ENCODE measurements at places on chromosomes 1 and 21.

DNA sequence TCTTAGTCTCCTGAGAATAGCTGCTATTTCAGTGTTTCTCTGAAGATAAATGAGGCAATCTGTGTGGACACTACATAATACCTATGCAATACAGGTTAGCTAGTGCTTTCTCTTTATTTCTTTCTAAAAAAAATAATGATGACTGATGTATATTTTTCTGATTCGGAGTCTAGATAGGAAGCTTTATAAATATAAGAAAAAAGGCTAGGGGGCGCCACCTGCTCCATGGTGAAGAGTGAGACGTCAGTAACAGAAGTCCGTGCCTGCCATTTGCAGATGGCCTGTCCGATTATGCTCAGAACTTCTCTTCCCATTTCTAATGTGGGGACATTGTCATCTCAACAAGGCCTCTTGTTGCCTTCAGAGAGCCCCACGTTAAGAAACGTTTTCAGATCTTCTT, 26.4 kb downstream of the QSOX1 start:
- no peak for DNase-seq

DNA sequence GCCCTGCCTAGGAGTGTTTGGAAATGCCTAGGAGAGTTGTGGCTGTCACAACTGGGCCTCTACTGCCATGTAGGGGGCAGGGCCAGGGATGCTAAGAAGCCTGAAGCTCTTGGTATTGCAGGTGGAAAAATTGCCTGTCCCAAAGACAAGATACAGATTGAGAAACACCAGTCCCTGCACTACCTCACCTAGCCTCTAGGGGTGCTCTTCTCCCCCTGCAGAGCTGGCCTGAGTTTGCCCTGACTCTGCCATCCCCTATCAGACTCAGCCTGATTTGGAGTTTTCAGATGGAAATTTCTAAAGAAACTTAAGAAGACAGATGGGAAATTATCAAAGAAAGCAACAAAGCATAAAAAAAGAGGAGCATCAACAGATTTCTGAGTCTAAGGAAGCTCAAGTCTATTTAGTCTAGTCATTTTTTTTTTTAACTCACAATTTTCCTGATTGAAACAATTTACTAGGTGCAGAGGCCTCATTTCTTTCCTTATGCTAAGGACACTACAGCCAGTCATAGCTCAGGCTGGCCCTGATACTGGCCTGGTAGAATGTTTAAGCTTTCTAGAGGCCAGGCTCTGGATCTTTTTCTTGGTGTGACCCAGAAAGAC, 61.4 kb upstream of the LRRN2 start:
- peak; percentile 50 for DNase-seq

DNA sequence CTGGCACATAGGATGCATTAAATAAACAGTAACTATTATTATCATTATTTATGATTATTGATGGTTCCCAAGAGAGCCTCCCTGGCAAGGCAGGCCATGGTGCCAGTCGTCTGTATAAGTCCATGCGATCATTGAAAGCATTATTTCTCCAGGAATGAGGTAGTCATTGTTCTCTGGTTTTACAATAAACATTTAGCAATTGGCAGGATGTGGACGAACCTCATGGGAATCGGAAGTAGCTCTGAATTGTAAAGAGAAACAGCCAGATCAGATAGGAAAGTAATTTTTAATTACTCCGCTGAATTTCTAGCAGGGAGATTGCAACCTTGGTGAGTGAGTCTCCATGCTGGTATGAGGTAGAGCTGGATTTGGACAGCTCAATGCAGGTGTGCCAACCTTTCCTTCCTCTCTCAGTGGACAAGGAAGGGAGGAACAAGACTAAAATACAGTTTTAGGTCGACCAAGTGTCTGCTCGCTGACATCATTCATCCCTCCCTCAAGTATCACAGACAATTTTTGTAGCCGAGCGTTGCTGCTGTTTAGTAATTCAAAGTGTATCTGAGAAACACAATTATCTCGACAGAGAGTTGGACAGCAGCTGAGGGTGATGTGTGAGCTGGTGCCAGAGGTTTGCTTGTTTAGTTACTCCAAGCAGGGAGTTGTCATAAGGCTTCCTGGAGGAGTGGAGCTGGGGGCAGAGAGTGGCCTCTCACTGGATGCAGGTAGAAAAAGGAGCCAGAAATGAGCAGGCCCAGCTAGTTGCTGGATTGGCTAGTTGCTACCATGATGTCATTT, 250.8 kb downstream of the KCNJ6 start:
- no peak for DNase-seq

- no peak for DNase-seq
Observed at GRCh38 chr21:40681164-40681859, 165.6 kb downstream of the DSCAM start.

GRCh38 chr1:6701437-6702153, at the start of gene DNAJC11:
Gene DNAJC11, minus strand, starts transcription at chr1:6701816. Its CDS starts 16 bp downstream, at chr1:6701800.
- peak; percentile 97 for DNase-seq

DNA sequence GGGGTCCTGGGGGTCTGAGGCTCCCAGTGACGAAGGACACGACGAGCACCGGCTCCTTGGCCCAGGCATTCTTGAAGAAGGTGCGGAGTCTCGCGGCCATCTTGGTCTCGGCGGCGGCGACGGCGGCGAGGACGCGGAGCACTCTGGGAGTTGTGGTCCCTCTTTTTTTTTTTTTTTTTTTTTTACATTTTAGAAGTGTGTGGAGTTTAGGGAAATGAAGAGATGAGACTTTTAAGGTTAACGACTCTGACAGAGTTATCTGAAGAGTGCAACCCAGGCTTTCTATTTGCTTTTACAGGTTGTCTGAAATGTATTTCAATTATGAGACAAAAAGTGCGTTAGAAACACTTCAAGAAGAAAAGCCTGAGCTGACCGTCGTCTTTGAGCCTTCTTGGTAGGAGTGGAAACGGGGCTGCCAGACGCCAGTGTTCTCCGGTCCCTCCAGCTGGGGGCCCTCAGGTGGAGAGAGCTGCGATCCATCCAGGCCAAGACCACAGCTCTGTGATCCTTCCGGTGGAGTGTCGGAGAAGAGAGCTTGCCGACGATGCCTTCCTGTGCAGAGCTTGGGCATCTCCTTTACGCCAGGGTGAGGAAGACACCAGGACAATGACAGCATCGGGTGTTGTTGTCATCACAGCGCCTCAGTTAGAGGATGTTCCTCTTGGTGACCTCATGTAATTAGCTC, 9.7 kb downstream of the OR2B11 start:
- DNase-seq, result no peak

DNA sequence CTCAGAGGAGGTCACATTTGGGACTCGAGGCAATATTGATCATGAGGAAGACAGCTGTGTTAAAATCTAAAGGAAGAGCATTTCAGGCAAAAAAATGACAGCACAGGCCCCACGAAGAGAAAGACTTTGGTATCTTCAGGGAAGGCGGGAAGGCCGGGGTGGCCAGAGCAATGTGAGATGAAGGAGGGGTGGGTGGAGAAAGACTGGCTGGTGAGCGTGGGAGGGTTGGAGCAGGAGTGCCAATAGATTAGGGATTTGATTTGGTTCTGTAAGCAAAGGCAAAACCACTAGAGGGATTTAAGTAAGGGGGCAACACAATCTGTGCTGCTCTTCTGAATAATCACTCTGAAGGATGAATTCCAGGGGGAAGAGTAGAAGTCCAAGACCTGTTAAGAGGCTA, 48.0 kb upstream of the BCL9 start:
- DNase-seq, result no peak

DNA sequence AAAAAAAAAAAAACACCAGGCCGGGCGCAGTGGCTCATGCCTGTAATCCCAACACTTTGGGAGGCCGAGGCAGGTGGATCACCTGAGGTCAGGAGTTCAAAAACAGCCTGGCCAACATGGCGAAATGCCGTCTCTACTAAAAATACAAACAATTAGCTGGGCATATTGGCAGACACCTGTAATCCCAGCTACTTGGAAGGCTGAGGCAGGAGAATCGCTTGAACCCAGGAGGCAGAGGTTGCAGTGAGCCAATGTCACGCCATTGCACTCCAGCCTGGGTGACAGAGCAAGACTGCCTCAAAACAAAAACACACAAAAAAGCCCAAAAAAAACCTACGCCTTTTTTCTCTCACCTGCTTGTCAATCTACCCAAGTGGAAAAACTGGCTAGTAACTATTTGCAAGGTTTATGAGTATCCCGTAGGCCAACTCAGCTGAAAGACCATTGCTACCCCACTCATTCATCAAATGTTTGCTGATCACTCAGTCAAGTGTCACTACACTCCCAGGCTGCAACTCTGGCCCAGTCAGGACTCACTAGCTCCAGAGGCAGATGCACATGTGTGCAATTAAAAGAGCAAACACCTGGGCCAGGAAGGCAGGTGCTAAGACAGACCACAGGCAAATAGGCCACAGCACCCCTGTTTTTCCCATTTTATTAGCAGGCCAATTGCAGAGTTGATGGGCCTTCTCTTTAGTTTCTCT, 2.0 kb downstream of the CSRP1 start:
- DNase-seq, result no peak
